Activated CD8-positive, alpha-beta memory T cell treated with anti-CD3 and anti-CD28 coated beads for 1 hour (primary cell): ENCODE measurements at places on chromosomes 2 and 18.

GRCh38 chr18:44453505-44453904 lies 227.2 kb upstream of the SETBP1 start:
- DNase-seq = no peak

- no peak for DNase-seq
Measured at GRCh38 chr2:46898024-46898423, 17.6 kb downstream of the MCFD2 start.

- no peak for DNase-seq
Measured at GRCh38 chr2:65607662-65608305, 175.4 kb upstream of the SPRED2 start.

DNA sequence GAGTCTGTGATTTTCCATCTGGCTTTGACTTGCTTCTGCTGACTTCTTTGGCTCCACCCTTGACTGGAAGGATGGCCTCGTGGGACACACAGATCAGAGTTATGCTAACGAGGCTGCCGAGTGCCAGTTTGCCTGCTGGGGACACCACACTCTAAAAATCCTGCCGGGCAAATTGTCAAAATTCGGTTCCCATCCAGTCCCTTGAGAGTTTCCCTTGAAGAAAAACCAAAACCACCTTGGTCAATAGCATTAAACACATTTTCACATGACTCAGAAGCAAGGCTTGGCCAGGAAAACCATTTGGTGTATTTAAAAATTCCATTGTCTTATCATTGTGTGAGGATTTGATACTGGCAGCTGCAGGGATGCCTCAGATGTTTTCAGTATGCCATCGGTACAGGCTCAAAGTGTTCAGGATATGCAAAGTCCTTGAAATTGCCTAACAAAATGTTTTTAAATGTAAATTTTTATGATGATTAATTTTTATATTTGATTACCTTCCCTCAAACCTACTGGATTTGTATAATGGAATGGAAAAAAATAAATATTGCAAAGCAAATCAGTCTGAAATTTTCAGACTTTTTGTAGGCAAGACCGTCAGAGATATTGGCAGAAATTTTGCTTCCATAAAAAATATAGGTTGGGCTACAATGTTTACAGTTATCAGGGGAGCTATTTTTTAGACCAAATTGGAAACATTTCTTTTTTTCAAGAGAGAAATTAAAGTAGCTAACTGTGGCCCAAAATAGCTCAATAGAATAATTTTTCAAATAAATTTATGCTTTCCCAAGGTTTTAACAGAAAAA lies 41.6 kb downstream of the KCNE4 start:
- DNase-seq = no peak

DNA sequence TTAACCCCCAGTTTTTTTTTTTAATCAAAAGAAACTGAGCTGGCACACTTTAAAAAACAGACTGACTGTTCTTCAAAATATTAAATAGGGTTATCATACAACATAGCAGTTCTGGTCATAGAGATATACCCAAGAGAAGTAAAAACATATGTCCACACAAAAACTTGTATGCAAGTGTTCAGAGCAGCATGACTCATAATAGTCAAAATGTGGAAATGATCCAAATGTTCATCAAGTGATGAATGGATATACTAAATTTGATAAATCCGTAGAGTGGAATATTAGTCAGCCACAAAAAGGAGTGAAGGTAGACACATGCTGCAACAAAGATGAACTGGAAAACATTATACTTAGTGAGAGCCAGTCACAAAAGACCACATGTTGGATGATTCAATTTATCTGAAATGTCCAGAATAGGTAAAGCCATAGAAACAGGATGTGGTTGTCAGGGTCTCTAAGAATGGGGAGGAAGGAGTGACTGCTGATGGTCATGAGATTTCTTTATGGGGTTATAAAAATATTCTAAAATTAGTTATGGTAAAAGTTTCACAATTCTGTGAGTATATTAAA lies 5.1 kb downstream of the SMIM21 start:
- no peak for DNase-seq

- DNase-seq = no peak
Measured at GRCh38 chr2:237283131-237283928, 130.6 kb downstream of the COL6A3 start.

- no peak for DNase-seq
Measured at GRCh38 chr2:195622966-195623365, 34.1 kb upstream of the SLC39A10 start.

DNA sequence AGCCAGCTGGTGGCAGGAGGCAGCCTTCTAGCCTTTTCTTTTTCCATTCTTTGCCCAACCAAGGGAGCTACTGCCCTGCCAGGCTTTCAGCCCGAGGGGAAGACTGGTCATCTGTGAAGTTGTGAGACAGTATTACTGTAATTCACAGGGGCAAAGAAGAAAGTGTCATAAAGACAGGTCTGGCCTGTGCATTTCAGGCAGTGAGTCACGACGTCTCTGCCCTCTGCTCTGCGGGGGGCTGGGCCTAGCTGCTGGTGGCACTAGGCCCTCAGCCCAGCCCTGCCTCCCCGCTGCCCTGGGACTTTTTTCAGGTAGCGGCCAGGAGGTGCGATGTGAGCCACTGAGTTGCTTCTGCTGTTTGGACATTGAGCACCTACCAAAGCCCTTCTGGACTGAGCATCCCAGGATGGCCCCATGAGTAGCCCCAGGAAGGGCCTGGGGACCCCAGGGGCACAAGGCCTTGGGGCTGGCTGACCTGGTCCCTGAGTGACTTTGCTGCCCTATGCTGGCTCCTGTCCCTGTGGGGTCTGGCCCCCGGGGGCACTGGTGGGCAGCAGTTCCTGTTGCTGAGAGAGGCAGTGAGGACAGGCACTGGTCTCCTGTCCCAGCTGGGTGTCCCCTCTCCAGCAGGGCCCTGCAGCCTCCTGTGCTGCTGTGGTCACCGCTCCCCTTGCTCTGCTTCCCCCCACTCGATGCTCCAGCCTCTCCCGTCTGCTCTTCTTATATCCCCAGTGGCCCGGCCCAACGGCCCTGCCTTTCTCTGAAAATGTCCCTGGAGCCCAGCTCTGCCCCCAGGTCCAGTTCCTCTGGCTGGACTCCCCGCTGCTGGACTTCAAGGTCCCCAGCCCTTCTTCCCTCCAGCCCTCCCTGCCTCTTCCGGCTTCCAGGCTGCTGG lies 7.0 kb downstream of the INHBB start:
- DNase-seq = no peak

- DNase-seq = no peak
Measured at GRCh38 chr18:78751664-78752063, 228.0 kb upstream of the SALL3 start.

GRCh38 chr2:114203679-114204078 lies 238.8 kb upstream of the DPP10 start:
- DNase-seq = no peak

DNA sequence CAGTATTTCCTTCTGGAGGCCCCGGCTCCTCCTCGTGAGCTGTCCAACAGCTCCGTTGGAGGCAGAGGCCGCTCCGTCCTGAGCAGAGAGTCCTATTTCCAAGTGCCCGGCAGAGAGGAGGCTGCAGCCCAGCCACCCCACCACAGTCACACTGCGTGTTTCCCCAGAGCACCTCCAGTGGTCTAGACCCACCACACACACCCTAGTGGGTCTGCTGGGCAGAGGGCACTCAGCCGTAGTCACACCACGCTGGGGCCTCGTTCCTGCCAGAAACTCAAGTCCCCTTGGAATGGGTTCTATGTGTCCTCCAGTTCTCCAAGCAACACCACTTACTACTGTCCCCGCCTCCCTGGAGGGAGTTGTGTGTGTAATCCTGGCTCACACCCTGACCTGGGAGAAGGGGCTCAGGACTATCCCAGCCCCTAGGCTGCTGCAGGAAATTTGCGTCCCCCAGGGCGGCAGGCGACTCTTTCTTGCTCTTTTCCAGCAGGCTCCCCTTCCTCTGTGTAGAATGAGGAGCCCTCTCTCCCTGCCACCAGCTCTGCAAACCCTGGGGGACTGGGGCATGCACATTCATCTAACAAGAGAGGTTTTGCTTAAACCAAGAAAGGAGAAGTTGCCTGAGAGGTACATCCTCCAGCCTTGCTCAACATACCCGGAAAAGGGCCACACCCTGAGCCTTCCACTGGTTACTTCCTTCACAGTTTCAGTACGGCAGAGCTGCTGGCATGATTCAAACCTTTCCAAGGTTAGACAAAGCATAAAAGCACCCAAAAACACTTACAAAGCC lies 114.1 kb downstream of the NDUFA10 start:
- DNase-seq = no peak

GRCh38 chr2:74275228-74275627 lies 68.0 kb downstream of the SLC4A5 start:
- no peak for DNase-seq

- DNase-seq = no peak
Measured at GRCh38 chr2:126803434-126803775, 95.3 kb upstream of the TEX51 start.

DNA sequence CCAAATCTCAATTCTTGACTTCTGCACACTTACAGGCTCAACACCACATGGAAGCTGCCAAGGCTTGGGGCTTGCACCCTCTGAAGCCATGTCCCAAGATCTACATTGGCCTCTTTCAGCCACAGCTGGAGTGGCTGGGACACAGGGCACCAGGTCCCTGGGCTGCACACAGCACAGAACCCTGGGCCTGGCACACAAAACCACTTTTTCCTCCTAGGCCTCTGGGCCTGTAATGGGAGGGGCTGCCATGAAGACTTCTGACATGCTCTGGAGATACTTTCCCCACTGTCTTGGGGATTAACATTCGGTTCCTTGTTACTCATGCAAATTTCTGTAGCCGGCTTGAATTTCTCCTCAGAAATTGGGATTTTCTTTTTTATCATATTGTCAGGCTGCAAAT lies 29.9 kb downstream of the SP9 start:
- DNase-seq = no peak

DNA sequence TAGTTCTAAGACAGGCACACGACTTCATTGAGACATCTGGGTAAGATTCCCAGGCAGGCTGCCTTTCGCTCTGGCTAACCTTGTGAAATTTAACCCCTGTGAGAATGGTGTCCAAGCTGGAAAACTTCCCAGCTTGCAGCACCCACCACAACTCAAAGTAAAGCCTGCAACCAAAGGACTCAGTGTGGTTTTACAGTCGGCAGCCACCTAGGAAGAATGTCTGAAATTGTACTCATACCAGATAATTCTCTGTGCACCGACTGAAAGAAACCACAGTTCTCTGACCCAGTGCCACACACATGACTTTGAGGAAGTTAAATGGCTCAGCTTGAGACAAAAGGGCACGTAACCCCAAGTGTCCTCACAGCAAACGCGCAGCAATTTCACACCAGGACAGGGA lies 125.7 kb downstream of the RBMS1 start:
- DNase-seq = no peak

- DNase-seq = no peak
Measured at GRCh38 chr2:46955764-46956163, 40.2 kb upstream of the MCFD2 start.

DNA sequence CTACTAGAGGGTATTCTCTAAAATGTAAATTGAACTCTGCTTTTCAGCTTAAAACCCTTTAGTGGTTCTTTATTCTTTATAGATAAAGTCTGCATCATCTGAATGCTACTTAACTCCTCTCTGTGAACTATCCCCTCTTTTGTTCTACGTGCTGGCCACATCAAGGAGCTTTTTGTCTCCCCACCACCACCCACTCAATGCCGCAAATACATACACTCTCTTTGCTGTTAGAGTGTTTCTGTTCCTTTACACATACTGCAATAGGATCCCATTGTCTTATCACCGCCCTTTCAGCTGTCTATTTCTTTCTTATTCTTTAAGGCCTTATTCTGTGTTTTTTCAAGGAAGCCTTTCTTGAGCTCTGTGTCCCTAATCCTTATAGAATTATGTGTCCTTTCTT lies 83.3 kb downstream of the EML4 start:
- no peak for DNase-seq

- no peak for DNase-seq
Measured at GRCh38 chr2:112836163-112836560, 417 bp downstream of the IL1B start.

GRCh38 chr2:37469126-37469525 lies 124.7 kb downstream of the QPCT start:
- no peak for DNase-seq

- DNase-seq = no peak
Measured at GRCh38 chr2:100940766-100941645, 61.1 kb upstream of the RPL31 start.

- DNase-seq = peak; percentile 64
Measured at GRCh38 chr2:11688222-11689069, 18.5 kb upstream of the NTSR2 start.

- no peak for DNase-seq
Measured at GRCh38 chr18:56291294-56291693, 347.1 kb downstream of the TXNL1 start.

DNA sequence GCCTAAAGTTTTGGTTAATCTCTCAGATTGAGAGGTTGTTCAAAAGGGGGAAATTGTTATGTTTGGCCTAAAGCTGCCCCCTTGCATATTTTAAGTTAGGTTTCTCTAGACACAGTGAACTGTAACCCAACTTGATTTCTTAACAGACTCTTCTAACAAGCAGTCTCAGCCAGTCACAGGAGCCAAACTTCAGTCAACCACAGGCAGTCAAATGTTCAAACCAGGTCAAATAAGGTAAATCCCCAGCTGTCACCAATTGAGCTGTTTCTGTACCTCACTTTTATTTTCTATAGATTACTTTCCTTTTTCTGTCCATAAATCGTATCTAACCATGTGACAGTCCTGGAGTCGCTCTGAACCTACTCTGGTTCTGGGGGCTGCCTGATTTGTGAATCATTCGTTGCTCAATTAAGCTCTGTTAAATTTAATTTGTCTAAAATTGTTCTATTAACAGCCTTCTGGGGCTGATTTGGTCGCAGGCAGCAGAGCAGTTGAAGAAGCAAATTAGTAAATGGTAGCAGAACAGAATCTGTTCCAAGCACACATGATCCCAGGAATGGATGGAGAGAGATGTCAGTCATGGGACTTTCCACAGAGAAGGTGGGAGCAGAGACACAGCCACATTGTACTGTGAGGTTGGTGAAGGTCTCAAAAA lies 16.4 kb upstream of the NFU1 start:
- DNase-seq = no peak

GRCh38 chr2:75076088-75076487 lies 117.6 kb downstream of the POLE4 start:
- DNase-seq = no peak

GRCh38 chr2:10329580-10329879 lies 26.8 kb downstream of the HPCAL1 start:
- no peak for DNase-seq

DNA sequence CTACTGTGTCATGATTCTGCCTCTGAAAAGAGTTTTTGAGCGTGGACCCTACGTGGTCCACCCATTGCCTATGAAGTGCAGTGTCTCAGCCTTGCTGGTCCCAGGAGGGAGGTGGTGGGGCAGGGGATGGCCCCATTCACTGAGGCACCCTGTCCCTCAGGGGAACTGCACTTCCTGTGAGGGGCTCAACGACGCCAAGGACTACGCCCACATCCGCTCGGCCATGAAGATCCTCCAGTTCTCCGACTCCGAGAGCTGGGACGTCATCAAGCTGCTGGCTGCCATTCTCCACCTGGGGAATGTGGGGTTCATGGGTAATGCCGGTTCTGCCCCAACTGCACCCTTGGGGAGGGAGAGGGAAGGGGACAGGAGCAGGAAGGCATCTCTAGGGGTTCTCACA lies 42.5 kb downstream of the MYO7B start:
- DNase-seq = no peak

- DNase-seq = no peak
Measured at GRCh38 chr18:49490246-49490762, 3.3 kb upstream of the C18orf32 start.

- DNase-seq = no peak
Measured at GRCh38 chr18:12420821-12421421, 13.2 kb downstream of the PRELID3A start.
